ENCODE measurements at places on chromosomes 12 and 14. TPM values are rescaled to one million over a fixed set of nuclear protein-coding genes. Genes with fewer than 3 reads are reported as not detected.

DNA sequence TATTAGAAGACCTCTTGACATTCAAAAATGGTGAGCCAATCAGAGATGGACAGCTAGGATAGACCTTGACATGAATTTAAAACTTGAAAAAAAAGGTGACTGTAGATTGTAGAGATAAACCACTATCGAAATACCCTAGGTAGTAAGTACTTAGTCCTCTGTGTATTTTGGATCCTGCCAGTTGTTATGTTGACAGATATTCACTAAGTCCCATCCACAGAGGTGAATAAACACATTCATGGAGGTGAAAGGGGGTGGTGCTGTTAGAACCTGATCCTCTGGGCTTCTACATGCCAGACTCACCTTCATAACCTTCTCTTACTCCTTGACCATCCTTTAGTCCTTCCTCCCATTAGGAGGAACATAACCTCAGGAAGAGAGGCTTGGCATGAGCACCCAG, 72.3 kb downstream of the OTX2 start:
- H3K36me3 ChIP-seq: no peaks in the 10 kb centered on the region
- H3K4me1 ChIP-seq: no peaks in the 10 kb centered on the region
- H3K4me3 ChIP-seq: no peak overlapping the region
- no peaks in the 10 kb centered on the region for H3K27me3 ChIP-seq
- H3K27ac ChIP-seq: no peak overlapping the region

DNA sequence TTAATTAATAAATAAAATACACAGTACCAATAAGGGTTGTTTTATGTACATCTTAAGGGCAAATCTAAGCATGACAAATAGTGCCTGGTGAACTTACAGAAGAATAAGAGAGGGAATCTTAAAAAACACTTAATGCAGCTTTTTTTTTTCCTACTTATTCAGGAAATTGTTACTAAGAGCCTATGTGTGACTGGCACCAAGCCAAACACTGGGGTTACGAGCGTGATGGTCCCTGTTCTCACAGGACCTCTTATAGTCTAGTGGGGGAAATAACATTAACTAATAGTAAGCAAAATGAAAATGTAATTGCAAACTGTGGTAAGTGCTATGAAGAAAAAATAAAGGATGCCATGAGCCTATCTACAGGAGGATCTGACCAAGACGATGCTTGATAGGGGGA, 53.6 kb downstream of the RTN1 start:
- no peak for DNase-seq
- H3K4me1 ChIP-seq: no peaks in the 10 kb centered on the region
- no peaks in the 10 kb centered on the region for H3K27me3 ChIP-seq
- no peak overlapping the region for H3K27ac ChIP-seq

Gene LTB4R
- total RNA-seq: 8.2 TPM

DNA sequence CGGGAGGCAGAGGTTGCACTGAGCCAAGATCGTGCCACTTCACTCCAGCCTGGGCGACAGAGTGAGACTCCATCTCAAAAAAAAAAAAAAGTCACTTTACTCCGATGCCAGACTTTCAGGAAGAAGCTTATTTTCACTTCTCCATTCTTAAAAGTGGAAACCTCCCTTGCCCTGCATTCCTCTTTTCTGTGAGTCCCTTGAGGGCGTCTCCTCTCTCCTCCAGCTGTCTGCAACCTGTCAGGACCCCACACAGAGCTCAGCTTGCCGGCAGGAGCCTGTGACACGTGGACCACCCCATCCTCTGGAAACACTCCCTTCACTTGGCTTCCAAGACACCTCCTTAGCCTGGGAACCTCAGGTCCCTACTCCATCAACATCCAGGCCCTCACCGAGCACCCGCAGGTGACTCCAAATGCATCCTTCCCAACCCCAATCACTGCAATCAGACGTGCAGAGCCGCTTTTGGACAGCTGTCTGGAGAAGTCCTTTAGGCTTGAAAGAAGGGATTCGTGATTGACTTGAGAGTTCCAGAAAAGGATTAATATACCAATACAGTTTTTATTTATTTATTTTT, 34.3 kb downstream of the SLC15A4 start:
- H3K36me3 ChIP-seq: peaks cover 5% of the 10 kb centered on the region
- H3K4me3 ChIP-seq: no peak overlapping the region
- no peaks in the 10 kb centered on the region for H3K4me1 ChIP-seq
- no peak overlapping the region for H3K27ac ChIP-seq
- no peaks in the 10 kb centered on the region for H3K27me3 ChIP-seq
- DNase-seq: no peak

DNA sequence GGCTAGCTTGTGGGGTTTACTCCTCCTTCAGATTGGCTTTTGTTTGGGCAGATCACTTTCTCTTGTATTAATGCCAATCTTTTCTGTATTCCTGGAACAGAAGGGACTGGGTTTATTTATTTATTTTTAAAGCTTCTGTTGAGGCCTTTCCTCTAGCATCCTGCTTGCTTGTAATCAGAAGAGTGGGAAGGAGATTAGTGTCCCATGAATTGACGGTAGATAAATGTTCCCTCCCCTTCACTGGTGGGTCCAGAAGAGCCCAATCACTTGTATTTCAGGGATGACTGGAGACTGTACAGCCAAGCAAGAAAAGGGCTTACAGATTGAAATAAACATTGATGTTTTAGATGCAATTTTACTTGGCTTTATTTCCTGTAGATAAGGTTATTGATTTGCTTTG, 71.0 kb downstream of the LIN52 start:
- H3K27me3 ChIP-seq: no peaks in the 10 kb centered on the region
- H3K27ac ChIP-seq: no peak overlapping the region
- DNase-seq: no peak
- H3K4me3 ChIP-seq: no peak overlapping the region
- no peaks in the 10 kb centered on the region for H3K4me1 ChIP-seq

Gene APOF
- total RNA-seq: not detected

- no peak overlapping the region for H3K4me3 ChIP-seq
- DNase-seq: no peak
- H3K36me3 ChIP-seq: no peaks in the 10 kb centered on the region
- no peaks in the 10 kb centered on the region for H3K4me1 ChIP-seq
- H3K27me3 ChIP-seq: no peaks in the 10 kb centered on the region
Measured at GRCh38 chr12:12405882-12406281, 49.0 kb downstream of the BORCS5 start.

GRCh38 chr12:31249356-31249755, 76.6 kb downstream of the SINHCAF start:
- no peak overlapping the region for H3K27ac ChIP-seq
- no peaks in the 10 kb centered on the region for H3K4me1 ChIP-seq
- no peaks in the 10 kb centered on the region for H3K36me3 ChIP-seq
- DNase-seq: no peak
- H3K4me3 ChIP-seq: no peak overlapping the region

Gene CORO1C
- 387 TPM for total RNA-seq

DNA sequence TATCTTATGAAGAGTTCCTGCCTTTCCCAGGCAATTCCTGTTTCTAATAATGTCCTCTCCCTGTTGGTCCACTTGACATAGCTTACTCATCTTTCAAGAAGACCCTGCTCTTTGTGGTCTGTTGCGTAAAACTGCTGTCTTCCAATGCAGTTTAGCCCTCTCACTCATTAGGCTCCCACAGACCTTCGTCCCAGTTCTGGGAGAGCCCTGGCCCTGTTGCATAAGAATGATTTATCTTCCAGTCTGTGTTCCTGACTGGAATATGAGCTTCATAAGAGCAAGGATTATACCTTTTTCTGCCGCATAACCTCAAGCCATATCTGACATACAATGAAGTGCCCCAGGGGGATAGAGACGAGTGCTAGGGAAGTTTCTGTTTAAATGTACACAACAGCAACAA, 365.9 kb upstream of the NOVA1 start:
- DNase-seq: no peak
- no peak overlapping the region for H3K4me3 ChIP-seq
- no peaks in the 10 kb centered on the region for H3K4me1 ChIP-seq
- no peaks in the 10 kb centered on the region for H3K36me3 ChIP-seq
- H3K27ac ChIP-seq: no peak overlapping the region

Gene GTF2A1
- total RNA-seq: 33.4 TPM
